ENCODE measurements at places on chromosomes 11 and 22. TPM values are rescaled to one million over a fixed set of nuclear protein-coding genes. Genes with fewer than 3 reads are reported as not detected.

The PKNOX2 gene
- total RNA-seq: not detected

The HBE1 gene
- not detected for total RNA-seq

The CHADL gene
- total RNA-seq: 1.4 TPM

The ANKK1 gene
- 0.12 TPM for total RNA-seq

The OR51S1 gene
- total RNA-seq: not detected

The NOX4 gene
- total RNA-seq: not detected

DNA sequence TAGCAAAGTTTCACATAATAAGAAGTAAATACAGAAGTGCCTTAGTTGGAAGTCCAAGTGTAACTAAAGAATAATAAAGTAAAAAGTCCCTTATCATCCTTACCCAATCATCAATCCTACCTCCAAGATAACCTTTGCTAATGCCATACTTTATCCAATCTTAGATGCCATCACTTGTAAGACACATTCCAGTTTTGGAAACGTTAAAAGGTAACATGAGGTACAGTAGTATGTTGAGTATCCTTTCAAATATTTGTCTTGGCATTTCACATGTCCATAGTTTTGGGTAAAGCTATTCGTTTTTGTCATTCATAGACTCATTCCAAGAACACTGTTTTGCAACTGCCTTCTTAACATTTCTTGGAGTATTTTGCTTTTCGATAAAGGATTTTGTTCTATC, 115.2 kb upstream of the TEAD1 start:
- H3K36me3 ChIP-seq: no peaks in the 10 kb centered on the region
- no peak for DNase-seq
- no peaks in the 10 kb centered on the region for H3K4me1 ChIP-seq
- H3K27ac ChIP-seq: no peak overlapping the region

DNA sequence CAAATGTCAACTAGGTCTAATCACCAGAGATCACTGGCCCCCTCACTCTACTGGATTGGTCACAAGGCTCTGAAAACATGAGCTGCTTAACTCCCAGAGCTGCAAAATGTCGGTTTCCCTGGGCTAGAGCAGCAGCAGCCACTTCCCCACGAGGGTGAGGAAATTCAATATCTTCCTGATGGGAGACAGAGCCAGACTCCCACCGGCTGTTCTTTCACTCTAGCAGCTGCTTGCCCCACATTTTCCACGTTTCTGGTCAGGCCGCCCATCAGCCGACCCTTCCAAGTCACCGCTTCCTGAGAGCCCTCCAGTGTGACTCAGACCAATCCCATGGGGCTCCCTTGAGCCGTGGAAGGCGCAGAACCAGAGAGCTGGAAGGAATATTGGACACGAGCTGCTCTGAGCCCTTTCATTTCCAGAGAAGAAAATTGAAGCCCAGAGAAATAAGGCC, 227.0 kb downstream of the ADAMTS15 start:
- peaks cover 3% of the 10 kb centered on the region for H3K36me3 ChIP-seq
- no peak overlapping the region for H3K4me3 ChIP-seq
- DNase-seq: no peak
- H3K27ac ChIP-seq: no peak overlapping the region

DNA sequence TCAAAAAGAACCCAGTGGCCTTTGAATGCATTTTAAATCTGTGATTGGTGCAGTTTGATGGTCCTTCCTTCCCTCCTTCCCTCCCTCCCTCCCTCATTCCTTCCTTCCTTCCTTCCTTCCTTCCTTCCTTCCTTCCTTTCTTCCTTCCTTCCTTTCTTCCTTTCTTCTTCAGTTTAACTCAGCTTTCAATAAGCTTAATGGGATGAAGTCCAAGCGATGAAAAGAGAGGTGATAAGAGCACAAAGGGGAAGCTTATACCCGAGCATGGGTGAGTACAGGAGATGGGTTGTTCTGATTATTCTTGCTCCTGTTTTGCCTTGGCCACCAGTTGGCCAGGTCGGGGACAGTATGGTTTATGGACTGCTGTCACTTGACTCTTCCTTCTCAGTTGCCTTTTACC, 605.6 kb downstream of the NTM start:
- no peak overlapping the region for H3K27ac ChIP-seq
- H3K4me1 ChIP-seq: no peaks in the 10 kb centered on the region
- H3K4me3 ChIP-seq: no peak overlapping the region
- DNase-seq: no peak
- H3K27me3 ChIP-seq: no peaks in the 10 kb centered on the region
- no peaks in the 10 kb centered on the region for H3K36me3 ChIP-seq

DNA sequence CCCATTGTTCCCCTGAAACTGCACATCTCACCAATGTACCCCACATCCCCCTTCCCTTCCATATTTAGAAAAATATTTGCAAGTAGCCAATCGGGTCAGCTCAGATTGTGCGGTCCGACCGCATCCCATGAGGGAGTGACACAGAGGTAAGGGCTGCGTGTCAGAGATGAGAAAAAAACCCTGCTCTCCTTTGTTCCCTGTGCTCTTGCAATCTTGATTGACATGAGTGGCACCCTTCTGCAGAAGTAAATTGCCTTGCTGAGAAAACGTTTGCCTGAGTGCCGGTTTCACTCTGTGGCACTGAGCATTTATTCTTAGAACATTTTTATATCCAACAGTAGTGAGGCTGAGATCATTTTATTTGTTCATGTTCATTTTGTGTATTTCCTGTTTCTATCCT, 81.6 kb upstream of the CCDC90B start:
- no peaks in the 10 kb centered on the region for H3K27me3 ChIP-seq
- H3K4me1 ChIP-seq: no peaks in the 10 kb centered on the region
- peaks cover 7% of the 10 kb centered on the region for H3K36me3 ChIP-seq
- H3K27ac ChIP-seq: no peak overlapping the region
- no peak for DNase-seq

Measured in activated T-cell treated with anti-CD3 and anti-CD28 coated beads, Interleukin-2, amount 50 U/mL, for 72 hours (primary cell).